ENCODE measurements at places on chromosomes 2 and 18. TPM values are rescaled to one million over a fixed set of nuclear protein-coding genes. Genes with fewer than 3 reads are reported as not detected.

The LNPK gene
- total RNA-seq = 27.3 TPM

The KCNK3 gene
- not detected for total RNA-seq

The STAT4 gene
- 48.8 TPM for total RNA-seq

The MOCOS gene
- total RNA-seq = 0.11 TPM

The TRIM54 gene
- 0.09 TPM for total RNA-seq

DNA sequence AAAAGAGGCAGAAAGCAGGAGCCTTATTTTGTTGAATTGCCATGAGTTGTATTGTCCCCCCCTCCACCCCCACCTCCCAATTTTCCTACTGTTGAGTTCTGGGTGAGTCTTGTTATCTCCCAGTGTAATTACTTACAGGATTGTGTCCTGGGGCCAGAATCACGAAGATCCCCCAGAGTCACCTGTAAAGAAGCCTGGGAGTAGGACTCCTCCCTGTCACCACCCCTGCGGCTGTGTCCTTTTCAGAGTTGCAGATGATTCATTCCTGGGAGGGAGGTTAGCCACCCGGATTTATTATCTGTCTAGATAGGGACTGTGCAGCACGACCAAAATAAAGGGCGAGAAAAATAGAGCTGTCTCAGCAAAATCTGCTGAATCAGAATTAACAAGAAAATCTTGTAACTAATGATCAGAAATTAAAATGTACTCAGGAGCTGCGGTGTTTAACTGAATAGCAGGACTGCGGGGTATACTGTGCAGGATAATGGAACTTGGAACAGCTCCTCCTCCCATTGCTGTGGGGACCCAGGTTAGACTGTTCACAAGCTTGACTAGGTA lies 81.7 kb upstream of the CAPN13 start:
- H3K4me1 ChIP-seq = no peaks in the 10 kb centered on the region
- H3K4me3 ChIP-seq = no peak overlapping the region
- H3K27ac ChIP-seq = no peak overlapping the region
- DNase-seq = no peak

DNA sequence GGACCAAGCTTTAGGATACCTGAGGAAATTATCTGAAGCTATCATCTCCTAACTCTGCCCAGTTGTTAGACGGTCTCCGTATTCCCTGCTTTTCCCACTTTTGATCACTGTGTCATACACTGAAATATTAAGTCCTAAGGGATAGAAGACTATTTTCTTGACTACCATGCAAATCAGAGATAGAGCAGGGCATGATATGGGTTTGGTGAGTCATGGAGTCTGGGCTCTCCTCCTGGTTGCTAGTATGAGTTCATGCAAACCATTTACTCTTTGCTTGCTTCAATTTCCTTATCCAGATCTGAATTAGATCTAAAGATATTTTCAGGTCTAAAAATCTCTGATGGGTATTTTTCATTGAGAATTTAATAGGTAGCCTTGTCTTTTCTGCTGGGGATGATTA lies 55.0 kb downstream of the EHBP1 start:
- no peak overlapping the region for H3K27ac ChIP-seq
- DNase-seq = no peak
- no peak overlapping the region for H3K4me3 ChIP-seq
- no peaks in the 10 kb centered on the region for H3K4me1 ChIP-seq
- H3K36me3 ChIP-seq = no peaks in the 10 kb centered on the region

GRCh38 chr2:72545790-72546189 lies 280.0 kb downstream of the EXOC6B start:
- DNase-seq = no peak
- H3K27me3 ChIP-seq = no peaks in the 10 kb centered on the region
- H3K36me3 ChIP-seq = peaks cover 2% of the 10 kb centered on the region
- no peaks in the 10 kb centered on the region for H3K4me1 ChIP-seq
- no peak overlapping the region for H3K4me3 ChIP-seq
- no peak overlapping the region for H3K27ac ChIP-seq

DNA sequence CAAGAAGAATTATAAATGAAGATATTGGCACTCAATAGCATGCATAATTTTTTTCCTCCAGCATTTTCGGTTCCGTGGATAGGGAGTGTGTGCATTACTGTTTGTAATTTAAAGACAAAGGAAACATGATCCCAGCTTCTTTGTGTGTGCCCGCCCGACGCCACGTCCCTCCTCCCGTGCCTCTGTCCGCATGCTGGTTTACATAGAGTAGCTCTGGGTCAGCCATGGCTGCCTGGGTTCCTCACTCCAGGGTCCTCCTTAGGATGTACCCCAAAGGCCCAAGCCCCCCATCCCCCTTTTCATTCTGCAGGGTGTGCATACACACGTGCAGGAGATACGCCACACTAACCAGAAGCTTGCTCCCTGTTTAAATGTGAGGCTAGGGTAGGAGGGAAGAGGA lies 214.7 kb downstream of the KLHL29 start:
- no peak for DNase-seq
- H3K4me1 ChIP-seq = no peaks in the 10 kb centered on the region
- no peaks in the 10 kb centered on the region for H3K36me3 ChIP-seq

DNA sequence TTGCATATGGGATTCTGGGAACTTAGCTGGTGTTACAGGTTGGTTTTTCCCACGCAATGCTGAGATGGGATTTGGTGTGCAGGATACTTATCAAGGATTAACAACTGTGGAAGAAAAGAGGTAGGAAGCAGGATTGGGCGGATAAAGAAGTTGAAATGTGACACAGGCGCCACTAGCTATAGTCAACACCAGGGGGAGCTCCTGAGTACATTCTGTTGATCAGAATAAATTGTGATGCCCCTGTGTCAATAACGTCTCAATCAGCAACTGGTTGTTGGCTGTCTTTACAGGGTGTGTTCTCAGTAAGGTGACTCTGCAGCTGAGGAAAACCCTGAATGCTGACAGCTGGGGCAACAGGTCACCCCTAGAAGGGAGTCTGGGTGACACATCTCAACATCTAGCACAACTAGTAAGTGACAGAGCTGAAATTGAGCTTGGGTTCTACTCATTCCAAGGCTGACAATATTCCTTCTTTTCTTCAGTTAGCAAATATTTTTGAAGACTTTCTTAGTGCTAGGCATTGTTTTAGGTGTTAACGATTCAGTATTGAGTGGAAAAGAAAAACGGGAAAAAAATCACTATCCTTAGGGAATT lies 143.0 kb downstream of the ARL6IP6 start:
- H3K4me3 ChIP-seq = no peak overlapping the region
- H3K36me3 ChIP-seq = no peaks in the 10 kb centered on the region
- peaks cover 7% of the 10 kb centered on the region for H3K27me3 ChIP-seq
- H3K27ac ChIP-seq = no peak overlapping the region
- peak; percentile 39 for DNase-seq
- no peaks in the 10 kb centered on the region for H3K4me1 ChIP-seq

GRCh38 chr2:31302940-31303563 lies 69.1 kb downstream of the EHD3 start:
- H3K27me3 ChIP-seq = peaks cover 2% of the 10 kb centered on the region
- no peak overlapping the region for H3K27ac ChIP-seq
- no peaks in the 10 kb centered on the region for H3K4me1 ChIP-seq
- H3K36me3 ChIP-seq = no peaks in the 10 kb centered on the region
- no peak for DNase-seq
- no peak overlapping the region for H3K4me3 ChIP-seq

- H3K4me1 ChIP-seq = peaks cover 3% of the 10 kb centered on the region
- no peaks in the 10 kb centered on the region for H3K36me3 ChIP-seq
- peak overlapping the region; percentile 34 for H3K4me3 ChIP-seq
- DNase-seq = no peak
- H3K27me3 ChIP-seq = peaks cover 36% of the 10 kb centered on the region
Observed at GRCh38 chr2:10720947-10721395, 459 bp upstream of the ATP6V1C2 start.

DNA sequence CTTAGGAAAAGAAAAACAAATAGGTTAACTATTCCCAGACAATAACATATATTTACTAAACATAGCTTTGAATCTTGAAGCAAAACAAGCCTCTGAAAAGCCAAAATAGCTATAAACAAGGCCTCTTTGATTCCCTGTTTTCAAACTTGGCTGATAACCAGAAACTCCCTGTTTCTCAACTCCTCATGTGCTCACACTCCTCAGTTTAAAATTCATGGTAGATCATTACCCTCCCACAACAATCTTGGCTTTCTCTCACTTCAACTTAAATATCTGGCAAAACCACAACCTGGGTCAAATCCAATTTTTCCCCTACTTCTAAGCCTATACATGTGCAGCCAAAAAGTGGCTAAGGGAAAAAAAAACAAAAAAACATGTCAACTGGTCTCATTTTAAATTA lies 15.6 kb downstream of the SUCLG1 start:
- H3K27me3 ChIP-seq = no peaks in the 10 kb centered on the region
- H3K4me3 ChIP-seq = no peak overlapping the region
- peak overlapping the region; percentile 14 for H3K27ac ChIP-seq
- DNase-seq = no peak
- H3K36me3 ChIP-seq = peaks cover 64% of the 10 kb centered on the region

- no peak overlapping the region for H3K27ac ChIP-seq
- H3K27me3 ChIP-seq = peaks cover 10% of the 10 kb centered on the region
- no peak overlapping the region for H3K4me3 ChIP-seq
- peaks cover 2% of the 10 kb centered on the region for H3K4me1 ChIP-seq
Observed at GRCh38 chr18:51651761-51652160, 454.3 kb upstream of the MEX3C start.

DNA sequence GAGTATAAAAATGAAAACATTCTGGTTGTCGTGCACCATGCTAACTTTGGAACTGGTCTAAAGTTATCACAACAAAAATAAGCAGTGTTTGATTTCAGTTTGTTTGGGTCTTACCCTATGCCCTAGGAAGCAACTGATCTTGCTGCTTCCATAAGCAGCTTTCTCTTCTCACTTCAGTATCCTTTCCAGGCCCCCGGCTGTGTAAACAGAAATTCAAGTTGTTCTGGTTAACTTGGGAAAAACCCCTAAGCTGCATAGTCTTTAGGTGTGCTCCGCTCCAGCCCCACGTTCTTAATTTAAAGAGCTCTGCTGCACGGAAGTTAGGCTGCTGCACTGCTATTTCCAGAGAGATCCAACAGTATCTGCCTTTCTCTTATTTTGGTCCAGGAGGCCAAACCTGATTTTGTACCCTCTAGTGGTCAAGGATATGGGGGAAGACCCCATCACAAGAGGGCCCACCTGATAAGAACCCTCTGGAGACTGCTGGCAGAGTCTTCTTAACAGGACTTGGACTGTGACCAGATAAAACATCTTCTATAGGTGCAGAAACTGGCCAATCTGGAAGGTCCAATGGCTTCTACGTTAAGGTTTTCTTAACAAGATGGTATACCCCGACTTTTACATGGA lies 69.1 kb downstream of the FEZ2 start:
- peaks cover 2% of the 10 kb centered on the region for H3K4me1 ChIP-seq
- no peak for DNase-seq
- H3K27me3 ChIP-seq = no peaks in the 10 kb centered on the region
- no peaks in the 10 kb centered on the region for H3K36me3 ChIP-seq

All from activated CD4-positive, alpha-beta T cell treated with anti-CD3 and anti-CD28 coated beads for 36 hours (primary cell).